ENCODE measurements at places on chromosomes 5 and 9. TPM values are rescaled to one million over a fixed set of nuclear protein-coding genes. Genes with fewer than 3 reads are reported as not detected.
A peak's percentile ranks its signal among the peaks of the same experiment; 100 is the strongest.

The SLC46A2 gene
- not detected for total RNA-seq

GRCh38 chr5:33978306-33978705, 6.2 kb downstream of the SLC45A2 start:
- no peak for DNase-seq

GRCh38 chr5:2374703-2375102, 376.8 kb downstream of the IRX2 start:
- no peak for DNase-seq

The ANXA6 gene
- 83.6 TPM for total RNA-seq

- DNase-seq: no peak
Measured at GRCh38 chr5:77454123-77454522, 38.0 kb downstream of the WDR41 start.

- peak; percentile 36 for DNase-seq
Measured at GRCh38 chr5:150783422-150783928, 4.9 kb downstream of the SMIM3 start.

The PAPPA gene
- total RNA-seq: 2.5 TPM

The HRH2 gene
- 0.29 TPM for total RNA-seq
